ENCODE measurements at places on chromosomes 5 and 9. TPM values are rescaled to one million over a fixed set of nuclear protein-coding genes. Genes with fewer than 3 reads are reported as not detected.

GRCh38 chr9:37471942-37472684 is 6.9 kb upstream of the ZBTB5 start:
- peak overlapping the region; percentile 79 for H3K27ac ChIP-seq
- H3K4me1 ChIP-seq: no peaks in the 10 kb centered on the region
- no peak overlapping the region for H3K4me3 ChIP-seq
- H3K36me3 ChIP-seq: no peaks in the 10 kb centered on the region
- H3K27me3 ChIP-seq: no peaks in the 10 kb centered on the region

GRCh38 chr5:157451806-157452205 is 8.2 kb upstream of the NIPAL4 start:
- no peaks in the 10 kb centered on the region for H3K36me3 ChIP-seq
- no peak for DNase-seq
- H3K27me3 ChIP-seq: no peaks in the 10 kb centered on the region
- no peak overlapping the region for H3K4me3 ChIP-seq
- peaks cover 6% of the 10 kb centered on the region for H3K4me1 ChIP-seq

- H3K27me3 ChIP-seq: no peaks in the 10 kb centered on the region
- no peak overlapping the region for H3K4me3 ChIP-seq
- no peaks in the 10 kb centered on the region for H3K36me3 ChIP-seq
- DNase-seq: peak; percentile 13
- peaks cover 4% of the 10 kb centered on the region for H3K4me1 ChIP-seq
These were observed 61.4 kb upstream of the CKMT2 start for GRCh38 chr5:81171769-81172168.

Gene FOXD4
- total RNA-seq: 0.27 TPM

Gene SNCAIP
- 2.2 TPM for total RNA-seq

DNA sequence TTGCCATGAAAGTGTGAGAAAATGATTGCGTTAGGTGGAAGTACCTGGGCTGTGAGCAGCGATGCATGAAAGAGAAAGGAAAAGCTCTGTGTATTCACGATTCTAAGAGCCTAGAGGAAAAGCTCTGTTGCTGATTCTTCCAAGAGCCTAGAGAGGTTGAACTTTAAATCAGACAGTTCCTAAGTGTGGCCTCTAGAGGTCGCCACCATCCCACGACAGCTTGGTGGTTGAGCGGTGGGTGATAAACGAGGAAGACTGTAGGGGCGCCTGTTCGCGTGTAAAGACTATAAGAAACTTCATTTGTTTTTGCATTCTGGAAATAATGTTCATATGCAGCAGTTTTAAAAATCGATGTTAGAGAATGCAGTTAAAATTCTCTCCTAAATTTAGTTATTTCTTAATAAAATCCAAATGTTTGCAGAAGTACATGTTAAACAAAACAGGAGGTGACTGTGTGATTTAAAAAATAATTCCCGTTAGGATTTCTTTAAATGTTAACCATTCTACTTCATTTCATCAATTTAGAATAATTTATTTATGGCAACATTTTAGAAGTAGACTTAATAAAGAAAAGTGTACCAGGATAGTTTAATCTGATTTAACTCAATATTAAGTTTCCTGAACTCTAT is 107.7 kb downstream of the TENT4A start:
- no peaks in the 10 kb centered on the region for H3K36me3 ChIP-seq
- H3K27me3 ChIP-seq: peaks cover 34% of the 10 kb centered on the region
- no peaks in the 10 kb centered on the region for H3K4me1 ChIP-seq

Gene FAM200C
- 2.0 TPM for total RNA-seq

DNA sequence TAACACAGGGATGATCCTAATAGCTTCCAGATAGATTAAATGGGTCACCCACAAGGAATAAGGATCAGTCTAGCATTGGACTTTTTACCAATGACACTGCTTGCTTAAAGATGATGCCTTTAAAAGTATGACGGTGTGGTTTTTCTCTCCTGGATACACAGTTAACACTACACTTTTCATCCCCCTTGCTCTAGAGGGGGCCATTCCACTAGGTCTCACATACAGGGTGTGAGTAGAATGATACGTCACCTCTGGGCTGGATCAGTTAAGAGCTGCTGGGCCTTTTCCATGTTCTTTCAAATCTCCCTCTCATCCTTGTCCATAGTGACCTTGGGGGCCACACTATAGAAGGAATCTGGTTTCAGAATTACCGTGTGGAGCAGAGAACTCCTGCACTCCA is 140.6 kb downstream of the FSTL4 start:
- no peaks in the 10 kb centered on the region for H3K27me3 ChIP-seq
- H3K36me3 ChIP-seq: no peaks in the 10 kb centered on the region
- DNase-seq: no peak
- H3K4me1 ChIP-seq: no peaks in the 10 kb centered on the region

DNA sequence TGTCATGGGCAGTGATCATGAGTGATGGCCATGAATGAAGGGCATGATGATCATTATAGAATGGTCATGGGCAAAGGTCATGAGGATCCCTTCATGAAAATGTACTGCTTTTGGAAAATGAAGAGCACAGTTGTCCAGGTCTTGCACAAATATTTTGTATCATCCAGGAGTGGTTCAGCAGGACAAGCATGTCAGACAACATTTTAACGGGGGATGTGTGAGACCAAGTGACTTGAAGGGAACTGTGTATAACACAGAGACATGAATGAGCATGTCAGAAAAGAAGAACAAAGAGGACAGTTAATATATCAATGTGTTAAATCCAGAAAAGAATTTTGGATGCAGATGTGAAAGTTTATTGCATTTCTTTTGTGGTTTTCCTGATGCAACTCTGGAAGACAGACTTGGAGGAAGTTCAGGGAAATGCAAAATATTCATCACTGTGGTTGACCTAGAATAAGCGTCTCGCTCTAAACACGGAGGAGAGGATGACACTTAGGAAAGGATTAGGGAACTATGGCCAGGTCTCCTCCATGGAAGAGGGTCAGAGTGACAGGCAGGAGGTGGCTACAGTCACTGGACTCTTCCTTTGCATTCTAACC is 116.1 kb upstream of the IRX4 start:
- no peaks in the 10 kb centered on the region for H3K4me1 ChIP-seq
- no peak for DNase-seq
- H3K27ac ChIP-seq: no peak overlapping the region
- no peaks in the 10 kb centered on the region for H3K27me3 ChIP-seq

GRCh38 chr5:150142959-150143349 is 12.7 kb downstream of the PDGFRB start:
- DNase-seq: peak; percentile 36
- peak overlapping the region; percentile 84 for H3K27ac ChIP-seq
- no peaks in the 10 kb centered on the region for H3K36me3 ChIP-seq
- no peaks in the 10 kb centered on the region for H3K27me3 ChIP-seq
- no peak overlapping the region for H3K4me3 ChIP-seq

GRCh38 chr5:73104326-73104725 is 16.0 kb upstream of the TMEM171 start:
- H3K27ac ChIP-seq: no peak overlapping the region
- H3K36me3 ChIP-seq: no peaks in the 10 kb centered on the region
- no peak for DNase-seq
- H3K27me3 ChIP-seq: no peaks in the 10 kb centered on the region
- H3K4me3 ChIP-seq: no peak overlapping the region

- no peak overlapping the region for H3K4me3 ChIP-seq
- no peak overlapping the region for H3K27ac ChIP-seq
- no peaks in the 10 kb centered on the region for H3K4me1 ChIP-seq
- H3K36me3 ChIP-seq: no peaks in the 10 kb centered on the region
- DNase-seq: no peak
These were observed 105.8 kb downstream of the DOCK2 start for GRCh38 chr5:169742771-169743296.

DNA sequence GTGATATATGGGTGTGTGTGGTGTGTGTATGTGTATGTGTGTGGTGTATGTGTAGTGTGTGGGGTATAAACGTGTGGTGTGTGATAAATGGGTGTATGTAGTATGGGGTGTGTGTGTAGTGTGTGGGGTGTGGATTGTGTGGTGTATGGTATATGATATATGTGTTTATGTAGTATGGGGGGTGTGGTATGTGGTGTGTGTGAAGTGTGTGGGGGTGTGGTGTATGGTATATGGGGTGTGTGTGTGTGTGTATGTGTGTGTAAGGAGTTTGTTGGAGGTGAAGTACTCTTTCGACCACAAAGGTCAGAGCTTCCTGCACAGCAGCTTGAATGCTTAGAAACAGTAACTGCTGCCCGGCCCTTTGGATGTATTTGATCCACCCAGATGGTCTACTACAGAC is 145.2 kb upstream of the IQGAP2 start:
- no peaks in the 10 kb centered on the region for H3K36me3 ChIP-seq
- no peak for DNase-seq
- peaks cover 11% of the 10 kb centered on the region for H3K4me1 ChIP-seq
- H3K27ac ChIP-seq: no peak overlapping the region

Gene GIN1
- 8.5 TPM for total RNA-seq

DNA sequence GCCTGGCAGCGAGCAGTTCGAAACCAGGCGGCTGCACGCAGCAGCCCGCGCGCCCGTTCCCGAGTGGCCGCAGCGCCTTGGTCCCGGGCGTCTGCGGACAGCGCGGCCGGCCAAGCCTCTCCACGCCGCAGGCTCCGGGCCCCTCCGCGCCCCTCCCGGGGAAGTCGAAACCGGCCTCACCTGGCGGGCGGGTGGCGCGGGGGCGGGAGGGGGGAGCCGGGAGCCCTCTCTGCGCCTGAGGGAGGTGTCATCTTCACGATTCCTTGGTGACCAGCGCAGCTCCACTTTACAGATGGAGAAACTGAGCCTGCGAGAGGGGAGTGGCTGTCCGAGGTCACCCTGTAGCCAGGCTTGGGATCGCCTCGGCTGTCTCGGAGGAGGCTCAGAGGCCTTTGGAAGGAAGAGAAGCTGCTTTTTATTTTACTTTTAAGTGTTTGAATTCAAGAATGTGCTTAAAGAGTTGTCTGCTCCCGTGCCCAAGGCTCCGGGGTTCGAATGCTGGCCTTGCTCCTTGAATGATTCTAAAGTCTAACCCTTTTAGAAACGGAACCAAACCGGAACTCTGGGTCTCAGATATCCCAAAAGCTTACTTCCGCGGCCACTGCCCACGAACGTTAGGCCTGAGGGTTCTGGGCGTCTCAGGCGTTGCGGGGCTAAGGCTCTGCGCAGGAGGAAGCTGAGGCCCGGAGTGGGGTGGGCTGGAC is 662 bp downstream of the SUSD3 start:
- H3K27ac ChIP-seq: peak overlapping the region; percentile 72
- no peaks in the 10 kb centered on the region for H3K36me3 ChIP-seq
- peaks cover 30% of the 10 kb centered on the region for H3K4me1 ChIP-seq
- H3K4me3 ChIP-seq: peak overlapping the region; percentile 60

Gene DIPK1B
- total RNA-seq: 3.5 TPM

Gene EQTN
- total RNA-seq: 0.64 TPM

GRCh38 chr5:54658010-54658409 is 140.5 kb downstream of the SNX18 start:
- no peak overlapping the region for H3K27ac ChIP-seq
- H3K27me3 ChIP-seq: no peaks in the 10 kb centered on the region
- no peaks in the 10 kb centered on the region for H3K36me3 ChIP-seq
- DNase-seq: no peak
- no peak overlapping the region for H3K4me3 ChIP-seq
- no peaks in the 10 kb centered on the region for H3K4me1 ChIP-seq

DNA sequence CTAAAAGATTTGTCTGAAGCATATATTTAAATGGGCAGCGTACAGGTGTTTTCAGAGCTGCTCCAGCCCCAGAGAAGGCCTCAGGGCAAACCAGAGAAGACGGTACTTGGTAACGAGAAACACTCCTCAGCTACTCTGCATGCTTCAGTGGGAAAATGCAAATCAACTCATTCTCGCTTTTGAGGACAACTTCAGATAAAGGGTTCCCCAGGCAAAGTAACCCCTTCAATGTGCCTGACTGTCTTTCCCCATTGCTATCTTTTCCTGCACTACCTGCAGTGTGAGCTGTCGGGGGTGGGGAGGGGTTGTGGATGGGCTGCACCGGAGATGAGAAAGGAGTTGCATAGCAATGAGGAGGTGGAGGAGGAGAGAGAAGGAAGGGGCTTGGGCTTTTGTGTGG is 339.7 kb upstream of the CLINT1 start:
- H3K36me3 ChIP-seq: no peaks in the 10 kb centered on the region
- DNase-seq: no peak
- H3K4me3 ChIP-seq: no peak overlapping the region
- H3K4me1 ChIP-seq: no peaks in the 10 kb centered on the region
- H3K27ac ChIP-seq: no peak overlapping the region
- no peaks in the 10 kb centered on the region for H3K27me3 ChIP-seq

GRCh38 chr9:5447337-5447736 is 3.0 kb upstream of the CD274 start:
- H3K4me1 ChIP-seq: no peaks in the 10 kb centered on the region
- no peak overlapping the region for H3K4me3 ChIP-seq
- no peak overlapping the region for H3K27ac ChIP-seq
- H3K36me3 ChIP-seq: no peaks in the 10 kb centered on the region
- no peaks in the 10 kb centered on the region for H3K27me3 ChIP-seq
- DNase-seq: no peak

Gene GABRA1
- total RNA-seq: not detected

Gene CNTNAP3B
- 2.8 TPM for total RNA-seq

- no peaks in the 10 kb centered on the region for H3K27me3 ChIP-seq
- H3K4me3 ChIP-seq: no peak overlapping the region
- H3K36me3 ChIP-seq: no peaks in the 10 kb centered on the region
- H3K27ac ChIP-seq: peak overlapping the region; percentile 55
- no peaks in the 10 kb centered on the region for H3K4me1 ChIP-seq
- no peak for DNase-seq
These were observed 336.6 kb upstream of the DAB2 start for GRCh38 chr5:39761199-39761950.

DNA sequence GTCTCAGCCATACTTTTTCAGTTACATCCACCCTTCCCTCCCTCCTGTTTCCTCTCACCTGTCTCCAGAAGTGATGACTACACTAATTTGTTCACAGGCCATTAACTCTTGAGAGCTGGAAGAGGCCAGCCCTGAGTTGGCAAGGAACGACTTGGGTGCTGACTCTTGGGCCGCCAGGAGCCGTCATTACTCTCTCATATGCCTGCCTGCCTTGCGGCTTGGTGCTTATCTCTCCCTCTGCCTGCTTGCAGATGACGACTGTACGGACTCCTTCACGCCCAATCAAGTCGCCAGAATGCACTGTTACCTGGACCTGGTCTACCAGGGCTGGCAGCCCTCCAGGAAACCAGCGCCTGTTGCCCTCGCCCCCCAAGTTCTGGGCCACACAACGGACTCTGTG is 66.1 kb downstream of the PAPPA start:
- no peak overlapping the region for H3K27ac ChIP-seq
- no peaks in the 10 kb centered on the region for H3K27me3 ChIP-seq

- H3K36me3 ChIP-seq: no peaks in the 10 kb centered on the region
- H3K4me3 ChIP-seq: no peak overlapping the region
- peaks cover 14% of the 10 kb centered on the region for H3K27me3 ChIP-seq
- DNase-seq: no peak
- H3K4me1 ChIP-seq: no peaks in the 10 kb centered on the region
These were observed 12.6 kb upstream of the ASTN2 start for GRCh38 chr9:117427357-117427913.

- H3K36me3 ChIP-seq: no peaks in the 10 kb centered on the region
- no peaks in the 10 kb centered on the region for H3K4me1 ChIP-seq
- H3K27ac ChIP-seq: no peak overlapping the region
- no peaks in the 10 kb centered on the region for H3K27me3 ChIP-seq
- DNase-seq: no peak
- no peak overlapping the region for H3K4me3 ChIP-seq
These were observed 57.9 kb downstream of the PTCD2 start for GRCh38 chr5:72377910-72378638.

- no peaks in the 10 kb centered on the region for H3K4me1 ChIP-seq
- H3K4me3 ChIP-seq: no peak overlapping the region
- no peak for DNase-seq
- H3K36me3 ChIP-seq: no peaks in the 10 kb centered on the region
These were observed 9.8 kb downstream of the ZNF354B start for GRCh38 chr5:178869577-178869976.

Gene RC3H2
- 64.0 TPM for total RNA-seq

All from transverse colon (tissue), 4 donors.